ENCODE measurements at places on chromosomes 7 and 10.

GRCh38 chr10:69065406-69066361 is 22.2 kb upstream of the SRGN start:
- no peak for DNase-seq

GRCh38 chr7:107799647-107800264 is 3.3 kb downstream of the SLC26A3 start:
- DNase-seq = no peak

- no peak for DNase-seq
These were observed 255.2 kb downstream of the ABCA13 start for GRCh38 chr7:48426331-48426965.

DNA sequence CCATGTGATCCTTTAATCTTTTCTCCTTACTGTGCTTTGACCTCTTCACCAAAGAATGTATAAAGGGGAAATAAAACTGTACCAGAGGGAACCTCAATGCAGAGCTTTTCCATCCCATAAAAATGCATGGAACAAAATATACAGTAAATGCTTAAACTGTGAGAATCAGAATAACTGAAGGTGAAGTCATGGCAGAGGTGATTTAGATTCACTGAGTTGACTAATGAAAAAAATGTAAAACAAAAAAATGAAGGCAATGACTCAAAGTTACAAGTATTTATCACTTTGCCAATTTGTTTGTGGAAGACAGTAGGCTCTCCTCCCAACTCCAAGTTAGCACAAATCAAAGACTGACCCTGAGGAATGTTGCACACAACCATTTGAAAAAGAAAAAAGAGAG is 1331.6 kb upstream of the SORCS1 start:
- DNase-seq = no peak

DNA sequence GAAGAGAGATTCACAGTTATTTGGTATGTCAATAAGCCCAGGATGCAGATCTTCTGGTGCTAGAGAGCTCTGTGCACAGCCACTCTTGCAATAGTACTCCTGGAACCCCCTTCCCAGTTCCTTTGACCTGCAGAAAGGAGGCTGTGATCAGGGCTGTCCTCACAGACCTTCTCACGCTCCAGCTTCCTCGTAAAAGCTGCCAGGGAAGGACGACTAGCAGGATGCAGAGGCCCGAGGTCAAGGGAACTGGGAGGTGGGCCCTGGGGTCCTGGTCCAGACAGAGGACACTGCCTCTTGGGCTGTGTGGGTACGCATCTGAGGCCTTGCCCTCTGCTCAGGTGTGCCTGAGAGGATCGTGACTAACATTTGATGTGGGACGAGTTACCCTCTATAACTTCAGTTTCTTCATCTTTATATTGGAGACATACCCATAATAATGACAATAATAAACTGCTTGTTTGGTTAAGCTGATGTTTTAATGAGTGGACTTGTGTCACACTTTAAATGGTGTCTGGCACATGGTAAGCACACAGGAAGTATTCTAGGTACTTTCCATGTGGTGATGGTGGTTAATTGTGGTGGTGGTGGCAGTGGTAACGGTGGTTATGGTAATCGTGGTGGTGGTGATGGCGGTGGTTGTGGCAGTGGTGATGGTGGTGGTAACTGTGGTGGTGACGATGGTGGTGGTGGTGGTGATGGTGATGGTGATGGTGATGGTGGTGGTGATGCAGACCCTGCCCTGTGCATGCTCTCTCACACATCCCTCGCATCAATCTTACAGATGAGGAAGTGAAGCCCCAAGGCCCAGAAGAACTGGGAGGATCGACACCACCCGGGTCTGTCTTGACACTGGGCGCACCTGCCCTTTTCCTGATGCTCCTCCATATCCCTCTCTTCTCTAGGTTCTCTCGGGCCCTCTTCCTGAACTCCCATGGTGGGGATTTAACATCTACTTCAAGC is 235.2 kb upstream of the GRB10 start:
- DNase-seq = no peak

- no peak for DNase-seq
These were observed 153.3 kb downstream of the ZMYND11 start for GRCh38 chr10:288316-289200.

DNA sequence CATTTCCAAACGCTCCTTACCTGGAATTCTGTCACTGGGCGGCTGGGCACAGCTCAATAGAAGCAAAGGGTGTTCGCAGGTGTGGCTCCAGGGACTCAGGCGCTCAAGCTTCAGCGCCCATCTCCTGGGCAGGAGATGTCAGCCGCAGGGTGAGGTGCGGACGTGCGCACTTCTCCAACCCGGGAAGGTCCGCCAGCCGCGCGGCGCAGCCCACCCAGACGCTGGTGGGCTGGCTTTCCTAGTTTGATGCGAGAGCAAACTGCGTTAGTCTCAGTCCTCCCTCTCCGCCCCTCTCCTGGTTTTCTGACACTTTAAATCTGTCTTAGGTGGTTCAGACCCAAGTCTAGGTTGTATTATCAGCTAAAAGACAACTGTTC is 267 bp downstream of the CALCR start:
- no peak for DNase-seq

DNA sequence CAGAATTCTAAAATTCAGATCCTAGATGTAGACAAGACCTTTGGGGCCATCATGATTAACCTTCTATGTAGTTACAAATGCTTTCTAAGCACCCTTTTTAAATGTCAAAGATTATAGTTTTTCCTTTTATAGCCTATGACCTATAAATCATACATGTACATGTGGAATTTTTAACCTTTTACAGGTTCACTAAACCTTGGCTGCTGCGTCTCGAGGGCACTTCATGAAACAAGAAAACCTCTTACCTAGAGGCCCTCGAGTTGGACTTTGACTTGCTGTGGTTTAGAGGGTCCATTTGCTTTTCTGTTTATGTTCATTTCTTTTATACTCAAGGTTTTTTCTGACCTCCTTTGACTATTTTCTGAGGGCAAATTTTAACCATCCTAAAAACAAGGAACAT is 302.2 kb downstream of the CSTF2T start:
- DNase-seq = no peak

- DNase-seq = no peak
These were observed 6.2 kb downstream of the CLRN3 start for GRCh38 chr10:127886371-127887051.

DNA sequence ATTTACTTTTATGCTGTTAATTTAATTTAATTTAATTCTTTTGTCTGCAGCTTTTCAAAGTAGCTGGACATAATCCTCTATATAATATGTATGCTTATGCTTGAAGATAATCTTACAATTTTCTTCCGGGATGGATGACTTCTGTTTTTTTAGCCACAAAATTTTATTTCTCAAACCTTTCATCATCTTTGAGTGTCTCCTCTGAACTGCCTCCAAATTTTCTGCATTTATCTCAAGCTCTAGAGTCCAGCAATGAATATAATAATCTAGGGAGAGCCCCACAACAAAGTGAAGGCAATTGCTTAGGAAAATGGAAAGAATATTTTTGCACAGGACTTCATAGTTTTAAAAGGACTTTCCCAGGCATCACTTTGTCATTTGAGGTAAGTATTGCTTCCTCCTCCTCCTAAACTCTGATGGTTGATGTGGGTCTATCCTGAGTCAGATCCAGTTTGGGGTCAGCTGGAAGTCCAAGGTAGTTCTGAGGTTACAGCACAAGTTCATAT is 53.7 kb upstream of the FAM3C start:
- DNase-seq = no peak

GRCh38 chr10:17396004-17396403 is 58.4 kb downstream of the ST8SIA6 start:
- no peak for DNase-seq

DNA sequence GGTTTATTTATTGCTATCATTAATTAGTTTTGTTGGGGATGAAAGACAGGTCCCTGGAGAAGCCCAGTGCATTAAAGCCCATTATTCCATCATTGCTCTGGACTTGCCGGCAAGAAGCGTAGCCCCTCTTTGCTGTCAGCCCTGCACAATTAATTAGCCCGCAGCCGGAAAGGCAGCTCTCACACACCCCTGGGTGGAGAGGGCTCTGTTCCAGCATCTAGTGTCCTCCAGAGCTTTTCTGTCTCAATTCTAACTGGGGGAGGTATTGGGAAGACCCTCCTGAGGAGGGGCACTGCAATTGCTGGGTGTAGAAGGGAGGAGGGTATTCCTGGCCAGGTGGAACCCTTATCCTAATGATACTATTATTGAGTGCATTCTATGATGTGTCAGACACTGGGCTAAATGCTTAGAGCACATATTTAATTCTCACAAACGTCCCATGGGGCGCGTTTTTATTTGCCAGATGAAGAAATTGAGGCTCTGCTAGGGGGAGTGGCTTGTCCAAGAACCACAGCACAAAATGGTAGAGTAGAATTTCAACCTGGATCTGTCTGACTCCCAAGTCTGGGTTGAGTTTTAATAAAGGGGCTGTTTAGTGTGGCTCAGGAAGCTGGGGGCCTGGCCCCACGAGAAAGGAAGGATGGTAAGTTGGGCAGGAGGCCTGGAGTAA is 148.1 kb upstream of the PCBD1 start:
- DNase-seq = no peak

GRCh38 chr10:43100366-43100765 is 23.5 kb downstream of the RET start:
- no peak for DNase-seq

GRCh38 chr7:94029976-94030375 is 25.8 kb upstream of the BET1 start:
- no peak for DNase-seq

Data from NCI-H524 treated with DMSO at 0.1 percent for 48 hours (cell line).